ENCODE measurements at places on chromosomes 16 and 17.

DNA sequence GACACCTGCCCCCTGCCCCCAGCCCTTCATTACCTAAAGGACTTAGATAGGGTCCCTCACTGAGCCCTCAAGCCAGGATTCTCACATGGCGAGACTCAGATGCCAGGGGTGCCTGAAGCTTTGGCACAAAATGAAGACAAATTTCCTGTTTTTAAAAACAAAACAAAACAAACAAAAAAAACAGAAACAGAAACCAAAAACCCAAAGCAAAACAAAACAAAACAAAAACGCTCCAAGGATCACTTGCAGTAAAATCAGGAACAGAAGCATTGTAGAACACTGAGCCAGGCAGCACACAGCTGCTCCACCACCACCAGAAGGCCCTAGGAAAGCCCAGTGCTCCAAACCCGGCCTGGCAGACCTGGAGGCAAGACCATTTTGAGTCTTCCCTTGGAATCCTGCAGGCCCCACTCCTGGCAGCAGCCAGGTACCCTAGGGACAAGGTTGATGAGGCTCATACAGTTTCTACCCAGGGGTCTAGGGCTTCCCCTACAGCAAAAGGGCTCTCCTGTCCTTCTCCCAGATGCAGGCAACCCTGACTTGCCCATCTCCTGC, 20.8 kb downstream of the MYO18A start:
- no peak for DNase-seq

DNA sequence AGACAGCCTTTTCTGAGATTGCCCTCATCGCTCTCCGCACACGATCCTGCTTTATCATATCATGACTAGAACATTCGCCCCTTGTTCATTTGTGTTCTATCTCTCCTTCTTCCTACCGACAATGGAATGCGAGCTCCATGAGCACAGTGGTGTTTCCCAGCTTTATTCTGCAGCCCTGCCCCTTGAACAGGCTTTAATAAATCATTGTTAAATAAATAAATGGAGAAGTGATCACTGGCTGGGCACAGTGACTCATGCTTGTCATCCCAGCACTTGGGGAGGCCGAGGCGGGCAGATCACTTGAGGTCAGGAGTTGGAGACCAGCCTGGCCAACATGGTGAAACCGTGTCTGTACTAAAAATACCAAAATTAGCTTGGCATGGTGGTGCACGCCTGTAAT, 1063.3 kb upstream of the EEF2KMT start:
- no peak for DNase-seq

DNA sequence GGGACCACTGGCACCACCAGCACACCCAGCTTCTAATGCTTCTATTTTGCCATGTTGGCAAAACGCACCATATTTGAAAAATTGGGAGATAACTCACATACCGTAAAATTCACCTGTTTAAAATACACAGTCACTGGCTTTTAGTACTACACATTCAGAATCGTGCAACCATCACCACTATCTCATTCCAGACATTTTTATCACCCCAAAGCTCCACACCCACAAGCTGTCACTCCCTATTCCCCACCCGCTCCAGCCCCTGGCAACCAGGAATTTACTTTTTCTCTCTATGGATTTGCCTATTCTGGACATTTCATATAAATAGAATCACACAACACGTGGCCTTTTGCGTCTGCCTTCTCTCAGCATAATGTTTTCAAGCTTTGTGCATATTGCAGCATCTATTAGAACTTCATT, 25.0 kb downstream of the PPL start:
- no peak for DNase-seq

- DNase-seq, result peak; percentile 87
These were observed 7.0 kb downstream of the CORO6 start for GRCh38 chr17:29615492-29616299.

DNA sequence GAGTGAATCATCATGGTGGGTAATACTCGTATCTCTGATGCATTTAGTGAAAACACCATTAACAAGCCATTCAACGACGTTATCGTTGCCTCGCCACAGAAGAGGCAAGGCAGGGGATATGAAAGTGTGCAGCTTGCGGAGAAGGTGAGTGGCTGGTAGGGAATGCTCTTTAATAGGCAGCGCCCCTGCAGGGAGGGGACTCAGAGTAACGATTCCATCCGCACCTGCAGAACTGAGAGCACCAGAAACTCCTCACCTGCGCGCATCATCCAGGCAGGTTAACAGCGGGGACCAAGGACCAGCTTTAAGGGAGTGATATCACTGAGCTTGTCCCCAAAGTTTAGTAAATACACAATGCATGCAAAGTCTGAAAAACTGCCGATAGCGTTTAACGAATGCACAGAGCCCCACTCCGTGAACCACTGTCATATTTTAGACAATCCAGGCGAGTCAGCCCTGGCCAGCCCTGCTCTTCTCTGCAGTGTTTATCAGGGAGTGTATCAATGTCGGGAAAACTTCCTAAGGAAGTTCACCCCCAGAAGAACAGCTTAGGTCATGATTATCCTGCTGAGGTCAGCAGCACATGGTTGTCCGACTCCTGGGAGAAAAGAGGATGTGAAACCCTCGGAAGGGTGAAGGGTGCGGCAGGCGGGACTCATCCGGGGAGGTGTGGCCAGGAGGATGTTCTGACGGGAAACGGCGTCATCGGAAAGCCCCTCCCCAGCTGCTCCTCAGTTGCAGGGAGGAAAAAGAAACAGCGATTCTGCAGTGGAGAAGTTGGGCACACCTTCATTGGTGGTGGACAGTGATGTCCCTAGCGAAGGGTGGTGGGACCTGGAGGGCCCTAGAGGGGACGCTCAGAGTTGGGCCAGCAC, 68.5 kb upstream of the DNAH17 start:
- DNase-seq, result peak; percentile 89

- DNase-seq, result no peak
These were observed 264.6 kb downstream of the HS3ST3A1 start for GRCh38 chr17:13337151-13337550.

DNA sequence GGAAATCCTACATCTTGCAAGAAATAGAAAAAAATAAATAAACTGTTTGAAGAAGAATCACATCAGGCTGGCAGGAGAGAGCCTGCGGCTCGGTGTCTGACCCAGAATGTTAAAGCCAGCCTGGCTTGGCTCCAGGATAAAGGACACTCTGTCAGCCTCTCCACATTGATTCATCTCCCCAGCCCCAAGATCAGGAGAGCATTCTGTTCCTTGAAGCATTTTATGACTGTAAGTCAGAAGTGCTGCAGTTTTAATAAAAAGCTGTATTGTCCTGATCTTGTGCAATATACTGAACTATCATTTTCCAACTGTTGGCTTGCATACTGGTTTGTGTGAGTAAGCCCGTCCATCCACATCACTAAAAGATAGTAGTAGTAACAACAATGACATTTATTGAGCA, 426.6 kb downstream of the HAPSTR1 start:
- DNase-seq, result no peak

DNA sequence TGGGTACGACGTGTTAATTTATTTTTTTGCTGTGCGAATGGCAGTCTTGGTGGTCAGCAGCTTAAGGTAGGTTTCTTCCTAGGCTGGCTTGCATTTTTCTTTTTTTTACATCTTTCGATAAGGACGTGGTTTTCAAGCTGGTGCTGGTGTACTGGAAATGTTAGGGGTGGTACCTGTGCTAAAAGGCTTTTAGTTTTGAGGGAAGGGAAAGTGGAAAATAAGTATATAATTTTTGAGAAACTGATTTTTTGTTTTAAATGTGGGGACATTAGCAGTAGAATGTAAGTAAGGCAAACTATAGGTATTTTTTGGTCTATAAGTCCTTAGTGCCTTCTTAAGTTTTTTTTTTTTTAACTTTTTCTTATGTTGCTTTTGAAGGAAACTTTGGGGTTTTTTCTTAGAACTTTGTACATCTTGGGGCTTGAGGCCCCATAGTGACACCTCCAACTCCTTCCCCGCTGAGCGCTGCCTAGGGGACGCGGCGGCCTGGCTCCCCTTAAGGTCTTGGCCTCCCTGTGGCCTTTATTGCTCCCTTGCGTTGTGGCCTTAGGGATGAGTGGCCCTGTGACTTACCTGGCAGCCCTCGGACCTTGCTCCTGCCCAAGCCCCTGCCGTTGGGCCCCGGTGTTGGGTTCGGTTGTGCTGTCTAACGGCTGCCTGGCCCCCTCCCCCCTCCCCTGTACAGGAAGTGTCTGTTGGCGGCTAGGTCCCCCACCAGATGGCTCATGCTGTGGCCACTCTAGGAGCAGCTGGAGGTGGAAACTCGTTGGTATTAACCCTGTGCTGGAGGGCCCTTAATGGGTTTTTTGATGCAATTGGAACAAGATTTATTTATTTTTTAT, 88.0 kb upstream of the RPRML start:
- peak; percentile 85 for DNase-seq

- DNase-seq, result no peak
These were observed 21.1 kb upstream of the JPT2 start for GRCh38 chr16:1656808-1657617.

DNA sequence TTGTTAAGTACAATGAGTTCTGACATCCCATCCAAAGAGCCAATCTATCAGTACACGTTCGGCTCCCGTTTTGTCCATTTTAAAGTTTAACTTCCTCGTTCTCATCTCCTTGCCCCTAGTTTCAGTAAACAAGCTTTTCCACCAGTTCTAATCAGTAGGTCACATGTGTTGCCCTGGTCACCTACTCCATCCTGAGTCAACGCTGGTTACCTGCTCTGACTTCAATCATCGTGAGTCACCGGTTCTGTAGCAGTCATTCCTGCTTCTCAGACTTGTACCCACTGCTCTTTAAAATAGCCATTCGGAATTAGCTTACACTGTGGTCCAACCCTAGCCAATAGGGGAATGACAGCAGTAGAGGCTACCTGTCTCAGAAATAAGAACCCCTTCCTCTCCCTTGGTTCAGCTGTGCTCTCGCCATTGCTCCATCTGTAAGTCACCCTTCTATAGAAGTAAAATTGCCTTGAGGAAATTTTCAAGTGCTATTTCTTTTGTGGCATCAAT, 191.0 kb downstream of the CPPED1 start:
- DNase-seq, result no peak

DNA sequence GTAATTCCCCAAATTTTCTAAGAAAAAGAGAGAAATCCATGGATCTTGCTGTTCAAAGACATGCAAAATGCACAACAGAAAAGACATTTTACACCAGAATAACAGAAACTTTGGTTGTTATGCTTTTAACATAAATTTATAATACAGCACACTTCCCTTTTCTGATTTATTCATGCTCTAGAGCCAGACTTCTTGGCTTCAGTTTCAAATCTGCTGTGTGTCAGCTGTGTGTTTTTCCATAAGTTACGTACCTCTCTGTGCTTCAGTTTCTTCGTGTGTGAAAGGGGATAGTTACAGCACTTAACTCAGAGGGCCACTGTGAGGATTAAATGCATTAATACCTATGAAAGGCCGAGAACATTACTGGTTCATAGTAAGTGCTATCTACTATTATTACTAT, 6.8 kb upstream of the CCL3L1 start:
- DNase-seq, result no peak

GRCh38 chr16:77359065-77359502, 75.8 kb downstream of the ADAMTS18 start:
- no peak for DNase-seq

DNA sequence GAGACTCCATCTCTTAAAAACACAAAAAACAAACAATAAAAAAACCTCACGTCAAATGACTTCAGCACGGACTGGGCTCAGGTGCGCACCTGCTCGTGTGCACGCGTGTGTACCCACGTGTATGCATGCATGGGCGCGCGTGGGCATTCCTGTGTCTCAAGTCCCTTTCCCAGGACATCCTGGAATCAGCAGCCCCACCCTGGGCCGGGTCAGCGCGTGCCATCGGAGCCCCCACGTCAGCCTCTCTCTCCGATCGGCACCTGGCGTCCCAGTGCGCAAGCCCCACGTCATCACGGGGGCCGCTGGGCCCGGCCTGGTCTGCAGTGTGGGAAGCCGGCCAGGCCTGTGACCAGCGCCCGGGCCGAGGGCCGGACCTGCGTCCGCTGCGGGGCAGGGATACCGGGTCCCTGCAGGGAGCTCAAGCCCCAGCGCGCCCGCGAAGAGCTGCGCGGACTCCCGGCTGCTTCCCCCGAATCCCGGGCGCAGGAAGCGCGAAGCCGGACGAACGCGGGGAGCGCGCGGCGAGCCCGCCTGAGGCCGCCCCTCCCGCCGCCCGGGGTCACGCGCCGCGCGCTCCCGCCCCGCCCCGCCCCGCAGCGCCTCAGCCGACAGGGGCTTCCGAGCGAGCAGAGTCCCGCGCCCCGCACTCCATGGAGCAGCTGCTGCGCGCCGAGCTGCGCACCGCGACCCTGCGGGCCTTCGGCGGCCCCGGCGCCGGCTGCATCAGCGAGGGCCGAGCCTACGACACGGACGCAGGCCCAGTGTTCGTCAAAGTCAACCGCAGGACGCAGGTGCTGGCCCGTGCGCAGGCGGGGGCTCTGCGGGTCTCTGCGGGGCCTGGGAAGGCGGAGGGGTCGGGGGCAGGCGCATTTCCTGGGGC, at the start of gene FN3K:
Gene FN3K (plus strand): TSS at position 629 of the 880 bp plus-strand sequence. CDS start 22 bp downstream, at position 651.
- DNase-seq, result no peak

- no peak for DNase-seq
These were observed 54.0 kb downstream of the ACTG1 start for GRCh38 chr17:81458628-81459027.

- no peak for DNase-seq
These were observed 7.8 kb downstream of the ODAD4 start for GRCh38 chr17:41937970-41938954.

DNA sequence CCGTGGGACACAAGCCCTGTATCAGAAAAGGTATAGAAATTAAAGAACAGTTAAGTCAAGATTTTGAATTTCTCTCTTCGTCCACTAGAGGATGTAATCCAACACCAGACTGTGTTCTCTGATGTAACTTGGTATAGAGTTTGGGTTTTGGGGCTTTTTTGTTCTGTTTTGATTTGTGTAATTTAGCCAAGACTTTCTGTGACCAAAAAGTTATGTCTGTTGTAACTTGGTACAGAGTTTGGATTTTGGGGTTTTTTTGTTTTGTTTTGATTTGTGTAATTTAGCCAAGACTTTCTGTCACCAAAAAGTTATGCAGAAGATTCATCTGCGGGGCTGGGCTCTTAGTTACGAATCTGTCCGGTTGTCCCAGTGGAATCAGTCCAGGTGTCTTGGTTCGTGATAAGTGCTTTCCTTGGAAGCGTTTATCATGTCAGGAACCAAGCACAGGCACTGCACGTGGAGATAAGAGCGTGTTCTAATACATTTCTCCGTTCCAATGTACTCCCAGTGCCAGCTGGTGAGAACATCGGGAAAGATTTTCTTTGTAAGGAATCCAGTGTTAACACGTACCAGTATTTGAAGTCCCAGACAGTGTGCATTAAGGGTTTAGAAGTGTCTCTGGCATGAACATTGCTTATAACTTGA, 44.1 kb upstream of the SEC14L1 start:
- DNase-seq, result no peak

GRCh38 chr17:80720610-80721577, 176.3 kb downstream of the RPTOR start:
- peak; percentile 31 for DNase-seq

GRCh38 chr16:12901597-12902461, at the start of gene SHISA9:
Gene SHISA9, plus strand, starts transcription at chr16:12901598.
- DNase-seq, result no peak

GRCh38 chr17:57860414-57860999, 10.7 kb upstream of the MRPS23 start:
- DNase-seq, result no peak

- no peak for DNase-seq
These were observed 258.3 kb downstream of the FOXL1 start for GRCh38 chr16:86836503-86837129.

GRCh38 chr16:22789281-22789945, 24.5 kb upstream of the HS3ST2 start:
- no peak for DNase-seq

Measured in CD4-positive, alpha-beta T cell treated with Interleukin-15 for 1 hour (primary cell).